ENCODE measurements at places on chromosomes 3 and 15.
A peak's percentile ranks its signal among the peaks of the same experiment; 100 is the strongest.

DNA sequence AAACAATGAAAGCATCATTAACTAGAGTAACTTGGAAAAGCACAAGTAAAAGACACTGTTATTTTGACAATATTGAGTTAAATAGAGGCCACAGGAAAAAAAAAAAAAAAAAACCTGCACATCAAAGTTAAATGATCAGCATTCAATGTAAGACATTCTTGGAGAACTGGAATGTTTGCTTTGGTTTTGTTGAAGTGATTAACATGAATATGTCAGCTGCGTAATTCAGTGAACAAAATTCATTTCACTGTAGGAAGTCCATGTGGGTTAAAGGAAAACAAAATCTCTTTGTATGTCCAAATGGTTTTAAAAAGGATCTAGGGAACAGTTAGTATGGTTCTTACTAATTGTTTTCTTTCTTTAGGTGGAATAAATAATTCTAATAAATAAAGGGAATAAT lies 252.8 kb upstream of the CNTN6 start:
- DNase-seq, result no peak

DNA sequence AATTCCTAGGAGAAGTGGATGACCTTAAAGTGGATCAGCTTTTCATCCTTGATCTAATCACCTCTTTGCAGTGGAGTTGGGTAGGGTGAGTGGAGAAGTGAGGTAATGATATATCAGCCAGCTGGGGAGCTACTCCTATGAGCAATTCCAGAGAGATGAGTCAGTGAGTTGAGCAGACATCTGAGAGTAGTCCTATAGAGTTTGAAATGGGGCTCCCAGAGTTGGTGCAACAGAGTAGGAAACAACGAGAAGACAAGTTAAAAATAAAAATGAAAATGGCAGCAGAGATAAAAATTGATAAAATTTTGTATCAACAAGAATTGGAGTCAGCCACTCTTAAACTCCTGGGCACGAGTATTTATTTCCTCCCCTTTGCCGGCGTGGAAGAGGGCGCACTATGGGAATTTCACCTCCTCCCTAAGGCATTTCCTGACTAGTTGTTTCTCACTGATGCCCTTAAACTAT lies 150.8 kb upstream of the DPH6 start:
- DNase-seq, result no peak

DNA sequence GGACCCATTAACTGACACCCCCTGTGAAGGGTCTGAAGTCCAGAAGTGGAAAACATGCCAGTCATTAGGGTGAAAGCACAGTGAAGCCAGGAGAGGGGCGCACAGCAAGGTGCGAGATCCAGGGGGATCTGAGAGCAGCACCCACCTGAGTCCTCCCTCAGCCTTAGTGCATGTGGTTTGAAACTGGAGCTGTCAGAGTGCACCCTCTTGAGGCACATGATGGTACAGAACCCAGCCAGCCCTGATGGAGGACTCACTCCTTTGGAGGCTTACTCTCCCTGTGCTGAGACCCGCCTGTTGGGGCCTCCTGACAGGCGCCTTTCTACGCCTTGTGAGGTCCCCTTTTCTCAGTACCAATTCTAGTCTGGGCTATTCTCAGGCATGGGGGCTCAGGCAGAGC lies 77.8 kb downstream of the IL20RB start:
- peak; percentile 34 for DNase-seq

DNA sequence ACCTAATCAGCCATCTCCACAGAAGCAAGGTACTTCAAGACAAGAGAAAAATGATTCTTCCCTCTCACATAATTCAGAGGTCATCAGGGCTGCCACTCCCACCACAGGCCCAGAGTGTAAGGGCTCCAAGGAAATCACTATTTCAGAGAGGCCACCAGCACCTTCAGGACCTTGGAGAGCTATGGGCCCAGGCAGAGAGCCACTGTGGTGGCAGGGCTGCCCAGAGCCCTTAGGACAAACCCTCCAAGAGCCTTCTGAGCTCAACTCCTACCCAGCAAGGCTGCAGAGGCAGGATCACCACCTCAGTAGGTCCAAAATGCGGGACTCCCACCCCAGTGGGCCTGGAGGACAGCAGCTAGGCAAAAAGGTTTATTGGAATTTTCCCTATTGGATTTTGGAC lies 17.9 kb upstream of the FAN1 start:
- no peak for DNase-seq

- DNase-seq, result no peak
These were observed 3.2 kb downstream of the HDAC11 start for GRCh38 chr3:13483286-13483685.

GRCh38 chr3:55779543-55779942 lies 292.4 kb upstream of the WNT5A start:
- DNase-seq, result no peak

GRCh38 chr3:161137260-161137659 lies 32.1 kb upstream of the B3GALNT1 start:
- no peak for DNase-seq

- no peak for DNase-seq
These were observed 139.4 kb upstream of the PFN2 start for GRCh38 chr3:150110097-150110496.

DNA sequence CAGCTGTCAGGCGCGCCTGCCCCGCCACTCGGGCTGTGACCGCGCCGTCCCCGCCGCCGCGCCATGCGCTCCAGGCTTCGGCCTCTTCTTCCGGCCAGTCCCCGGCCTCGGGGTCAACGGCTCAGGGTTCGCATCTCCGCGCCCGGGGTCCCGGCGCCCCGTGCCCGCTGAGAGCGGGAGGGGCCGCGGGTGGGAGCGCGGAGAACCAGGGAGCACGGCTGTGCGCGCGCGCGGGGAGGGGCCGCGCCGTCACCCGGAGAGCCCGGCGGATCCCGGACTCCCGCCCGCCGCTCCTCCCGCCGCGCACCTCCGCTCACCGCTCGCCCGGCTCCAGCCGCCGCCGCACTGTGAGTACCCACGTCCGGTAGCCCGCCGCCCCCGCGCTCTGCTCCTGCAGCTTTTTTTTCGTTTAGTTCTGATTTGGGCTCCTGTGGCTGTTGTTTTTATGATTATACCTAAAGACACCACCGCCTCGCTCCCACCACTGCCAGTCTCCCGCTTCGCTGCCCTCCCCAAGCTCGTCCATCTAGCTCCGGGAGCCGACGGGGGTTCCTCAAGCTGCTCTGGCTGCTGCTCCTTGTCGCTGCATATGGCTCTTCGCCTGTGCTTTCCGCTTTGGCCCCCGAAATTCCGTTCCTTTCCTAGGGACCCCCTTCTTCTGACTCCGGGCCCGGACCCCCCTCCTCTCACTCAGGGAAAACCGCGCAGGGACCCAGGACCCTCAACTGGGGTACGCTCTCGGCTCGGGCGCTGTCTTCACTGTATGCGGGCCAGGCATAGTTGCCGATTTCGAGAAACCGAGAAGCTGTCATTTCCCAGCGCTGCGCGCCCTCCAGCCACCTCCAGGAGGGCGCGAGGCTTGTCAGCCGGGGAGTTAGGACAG lies 1.8 kb upstream of the SKOR1 start:
- DNase-seq, result peak; percentile 51

- no peak for DNase-seq
These were observed 296.6 kb downstream of the TLE3 start for GRCh38 chr15:69801144-69801543.

- DNase-seq, result no peak
These were observed 27.3 kb upstream of the UBE2E1 start for GRCh38 chr3:23778446-23778845.

DNA sequence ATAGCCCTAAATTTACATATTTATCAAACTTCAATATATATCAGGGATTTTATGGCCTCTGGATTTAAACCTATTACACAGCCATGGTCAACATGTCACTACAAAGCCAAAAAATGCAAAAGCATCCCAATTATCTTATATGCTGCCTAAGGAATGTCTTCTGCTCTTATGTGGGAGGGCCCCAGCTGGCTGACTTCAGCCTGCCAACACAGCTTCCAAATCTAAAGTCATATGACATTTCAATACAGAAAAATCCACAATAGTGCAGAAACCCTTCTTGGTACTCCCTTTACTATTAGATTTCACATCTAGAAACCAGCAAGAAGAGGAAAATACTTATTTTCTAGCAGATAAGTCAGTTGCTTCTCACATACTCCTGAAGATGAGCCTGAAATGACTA lies 6.4 kb downstream of the PFN2 start:
- DNase-seq, result no peak

DNA sequence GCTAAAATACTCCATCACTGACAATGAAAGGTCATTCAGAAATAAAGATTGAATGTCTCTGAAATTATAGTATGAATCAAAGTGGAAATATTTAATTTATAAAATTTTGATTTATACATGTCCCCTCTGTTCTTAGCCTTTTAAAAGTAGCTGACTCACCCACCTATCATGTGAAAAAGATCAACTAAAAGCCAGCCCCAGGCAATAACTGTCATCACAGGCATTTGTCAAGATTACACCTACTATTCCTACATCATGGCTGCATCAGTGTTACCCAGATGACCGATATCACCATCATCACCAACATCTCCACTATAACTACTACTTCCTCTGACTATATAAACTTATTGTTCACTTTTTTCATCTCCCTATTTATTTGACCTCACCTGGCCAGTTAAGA lies 14.3 kb upstream of the PIK3R4 start:
- no peak for DNase-seq

DNA sequence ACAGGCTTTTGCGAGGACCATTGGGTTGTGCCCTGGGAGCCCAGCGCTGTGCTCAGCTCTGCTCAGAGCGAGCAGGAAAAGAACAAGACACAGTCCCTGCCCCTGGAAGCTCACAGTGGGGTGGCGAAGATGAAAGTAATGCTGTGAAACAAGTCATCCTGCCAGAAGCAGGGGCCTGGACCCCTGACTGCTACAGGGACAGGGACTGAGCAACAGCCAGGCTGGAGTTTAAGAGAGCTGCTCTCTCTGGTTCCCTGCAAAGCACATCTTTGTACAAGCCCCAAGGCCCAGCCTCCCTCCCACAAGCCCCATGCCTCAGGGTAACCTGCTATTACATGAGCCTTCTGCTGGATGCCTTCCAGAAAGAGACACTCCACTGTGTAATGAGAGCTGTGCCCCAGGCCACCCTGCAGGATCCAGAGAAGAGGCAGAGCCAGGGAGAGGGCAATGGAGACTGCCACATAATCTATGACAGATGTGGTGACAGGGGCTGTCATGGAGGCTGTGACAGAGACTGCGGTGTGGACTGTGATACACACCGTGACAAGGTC lies 7.1 kb upstream of the HCN4 start:
- no peak for DNase-seq

GRCh38 chr3:82236257-82236656 lies 474.8 kb upstream of the GBE1 start:
- no peak for DNase-seq

GRCh38 chr3:79286882-79287281 lies 480.9 kb downstream of the ROBO1 start:
- DNase-seq, result no peak

DNA sequence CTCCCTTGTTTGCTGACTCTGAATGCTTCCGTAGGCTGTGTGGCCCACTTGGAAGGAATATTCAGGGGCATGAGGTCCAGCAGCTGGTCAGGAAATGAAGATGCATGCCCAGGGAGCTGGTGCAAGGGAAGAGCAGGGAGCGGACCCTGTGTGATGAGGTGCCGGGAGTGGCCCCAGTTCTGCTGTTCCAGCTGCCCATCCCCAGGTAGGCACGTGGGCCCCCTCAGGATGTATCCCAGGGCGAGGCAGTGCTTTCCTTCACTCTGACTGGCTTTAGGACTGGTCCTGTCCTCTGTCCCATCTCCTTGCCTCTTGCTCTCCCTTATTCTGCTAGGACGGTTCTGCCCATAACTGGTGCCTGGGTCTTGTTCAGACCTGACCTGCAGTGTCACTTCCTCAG lies 1.1 kb upstream of the FAM3D start:
- no peak for DNase-seq
